ENCODE measurements at places on chromosomes 2 and 18. TPM values are rescaled to one million over a fixed set of nuclear protein-coding genes. Genes with fewer than 3 reads are reported as not detected.

GRCh38 chr2:156192468-156192867 is 140.1 kb downstream of the NR4A2 start:
- DNase-seq, result no peak

GRCh38 chr2:173672573-173673340 is 292.4 kb downstream of the SP3 start:
- DNase-seq, result no peak

DNA sequence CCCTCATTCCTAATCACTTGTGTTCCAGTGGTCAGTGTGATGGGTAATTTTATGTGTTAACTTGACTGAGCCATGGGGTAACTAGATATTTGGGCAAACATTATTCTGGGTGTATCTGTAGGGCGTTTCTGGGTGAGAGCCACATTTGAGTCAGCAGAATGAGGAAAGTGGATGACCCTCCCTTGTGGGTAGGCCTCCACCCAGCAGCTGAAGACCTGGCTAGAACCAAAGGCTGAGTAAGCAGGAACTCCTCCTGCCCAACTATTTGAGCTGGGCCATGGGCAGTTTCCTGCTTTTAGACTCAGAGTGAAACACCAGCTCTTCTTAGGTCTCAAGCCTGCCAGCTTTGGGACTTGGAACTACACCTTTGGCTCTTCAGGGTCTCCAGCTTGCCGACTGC is 141.8 kb downstream of the ACKR3 start:
- no peak for DNase-seq

DNA sequence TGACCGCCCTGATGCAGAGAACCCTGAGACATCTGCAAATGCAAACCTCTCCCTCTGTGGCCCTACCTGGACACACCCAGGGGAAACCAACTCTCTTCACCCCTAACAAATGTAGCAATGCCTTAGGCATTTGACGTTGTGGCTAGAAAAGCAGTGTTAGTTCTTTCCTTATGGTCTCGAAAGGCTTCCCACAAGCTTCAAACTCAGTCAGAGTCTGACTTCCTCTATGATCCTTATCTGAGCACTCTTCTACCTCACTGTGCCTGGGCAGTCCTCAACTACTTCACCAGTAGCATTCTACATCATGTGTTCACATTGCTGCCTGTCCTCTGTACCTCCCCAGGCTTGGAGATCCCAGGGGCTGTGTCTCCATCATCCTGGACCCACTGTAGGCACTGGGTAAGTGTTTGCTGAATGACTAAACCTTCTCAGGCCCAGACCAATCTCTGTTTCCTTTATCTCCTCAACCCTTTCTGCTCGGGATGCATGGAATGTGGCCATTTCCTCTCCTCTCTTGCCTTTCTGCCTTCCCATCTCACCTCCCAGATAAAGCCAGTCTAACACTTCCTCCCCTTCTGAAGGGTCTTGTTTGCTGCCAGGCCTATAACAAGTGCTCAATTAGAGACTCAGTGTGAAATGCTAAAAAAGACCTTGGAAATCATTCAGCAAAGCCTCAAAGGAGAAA is 91.7 kb upstream of the ACAA2 start:
- DNase-seq, result no peak

The FBXO48 gene
- 1.3 TPM for total RNA-seq

- DNase-seq, result no peak
These were observed 79.3 kb upstream of the ATP8B1 start for GRCh38 chr18:57882465-57882864.

GRCh38 chr2:112708968-112709367 is 11.9 kb upstream of the NT5DC4 start:
- no peak for DNase-seq

DNA sequence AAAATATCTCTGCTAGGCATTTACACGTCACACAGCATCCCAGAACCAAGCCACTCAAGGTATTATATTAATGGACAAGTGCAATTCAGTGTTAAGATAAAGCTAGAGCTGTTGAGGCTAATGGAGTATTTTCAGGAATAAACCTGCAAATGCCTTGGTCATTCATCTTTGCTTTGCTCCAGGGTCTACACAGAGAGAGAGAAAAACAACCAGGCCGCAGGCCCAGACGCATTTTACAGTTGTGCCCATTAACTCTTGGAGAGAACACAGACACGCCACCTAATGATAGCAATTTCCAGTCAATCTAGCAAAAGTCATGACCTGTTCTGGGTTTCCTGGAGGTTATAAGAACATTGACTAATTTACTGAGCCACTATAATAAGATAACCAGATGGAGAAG is 829.3 kb downstream of the LRRTM4 start:
- no peak for DNase-seq

- DNase-seq, result no peak
These were observed 129.2 kb downstream of the IKZF2 start for GRCh38 chr2:213021971-213022899.

GRCh38 chr2:45029215-45029614 is 20.0 kb upstream of the SIX2 start:
- DNase-seq, result no peak

DNA sequence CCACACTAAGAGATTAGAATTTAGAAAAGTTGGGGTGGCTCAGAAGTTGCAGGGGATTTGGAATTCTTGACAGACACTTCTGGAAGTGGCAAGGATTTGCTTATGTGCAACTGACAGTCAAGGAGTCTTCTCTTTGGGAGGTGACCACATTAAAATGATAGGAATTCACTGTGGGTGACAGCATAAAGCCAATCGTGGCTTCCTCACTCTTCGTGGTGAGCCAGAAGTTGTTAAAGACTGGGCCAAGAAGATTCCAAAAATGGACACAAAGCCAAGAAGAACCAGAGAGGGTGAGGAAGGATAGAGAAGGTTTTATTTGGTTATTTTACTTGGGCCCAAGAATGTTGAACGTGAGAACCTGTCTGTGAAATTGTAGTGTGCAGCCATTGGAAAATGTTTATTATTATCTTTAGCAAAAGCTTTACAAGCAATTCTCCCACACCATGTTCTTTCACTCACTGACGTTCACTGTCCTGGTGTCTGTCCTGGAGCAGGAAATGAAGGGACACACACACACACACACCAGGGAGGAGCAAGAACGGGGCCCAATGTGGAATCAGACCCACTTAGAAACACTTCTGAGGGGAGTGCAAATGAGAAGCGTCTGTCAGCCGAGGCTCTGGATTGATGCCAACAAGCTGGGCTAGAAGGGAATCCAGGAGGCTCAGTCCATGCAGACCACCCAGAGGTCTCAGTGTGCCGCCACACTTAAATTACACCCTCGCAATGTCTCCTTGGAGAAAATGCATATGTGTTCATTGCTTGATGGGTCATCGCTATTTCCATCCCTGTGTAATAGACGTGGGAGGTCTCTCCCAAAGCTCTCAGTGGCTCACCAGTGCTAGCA is 37.2 kb downstream of the STEAP3 start:
- no peak for DNase-seq

- DNase-seq, result no peak
These were observed 228.6 kb upstream of the DOK6 start for GRCh38 chr18:69172046-69172445.

- DNase-seq, result no peak
These were observed 60.6 kb upstream of the ATP8B1 start for GRCh38 chr18:57863706-57864105.

DNA sequence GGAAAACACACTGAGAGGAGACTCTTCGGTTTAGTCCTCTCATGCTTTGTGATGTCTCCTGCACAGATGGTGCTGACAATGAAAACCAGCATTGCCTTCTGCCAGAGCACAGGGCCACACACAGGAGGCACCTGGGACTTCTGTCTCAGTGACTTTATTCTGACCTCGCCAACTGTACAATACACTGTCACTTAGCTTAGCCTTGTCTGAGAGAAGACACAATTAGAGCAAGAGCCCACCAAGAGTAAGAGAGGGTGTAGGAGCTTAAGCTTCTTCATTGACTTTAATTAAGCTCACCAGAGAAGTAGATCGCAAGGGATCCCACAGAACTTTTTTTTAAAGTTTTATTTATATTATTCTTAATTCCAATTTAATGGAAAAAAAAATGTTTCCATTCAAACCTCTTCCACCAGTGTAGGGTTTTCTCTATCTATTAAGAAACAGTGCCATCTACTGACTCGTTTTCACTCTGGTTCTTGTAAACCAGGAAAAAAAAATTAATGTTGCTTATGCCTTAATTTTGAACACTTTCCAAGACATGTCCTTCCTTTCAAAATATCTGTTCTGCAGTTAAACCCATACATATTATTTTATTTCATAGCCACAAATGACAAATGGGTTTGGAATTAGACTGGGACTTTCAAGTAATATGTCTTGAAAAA is 42.4 kb upstream of the DDX18 start:
- no peak for DNase-seq

GRCh38 chr2:106991866-106992265 is 105.9 kb upstream of the ST6GAL2 start:
- DNase-seq, result no peak

DNA sequence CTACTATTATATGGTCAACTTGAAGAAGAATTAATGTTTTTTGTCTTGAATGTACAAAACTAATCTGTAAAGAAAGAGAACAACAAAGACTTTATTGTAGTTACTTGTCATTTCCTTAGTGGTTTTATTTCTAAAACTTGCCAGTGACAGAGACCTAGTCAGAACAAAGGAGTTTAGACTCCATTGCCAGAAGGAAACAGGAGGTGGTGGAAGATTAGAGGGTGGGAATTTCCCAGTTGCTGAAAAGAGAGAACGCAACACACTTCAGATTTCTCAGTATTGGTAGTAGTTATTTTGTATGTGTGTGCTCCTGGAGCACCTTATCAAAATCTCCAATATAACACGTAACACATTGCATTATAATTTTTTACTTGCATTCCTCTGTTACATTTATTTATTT is 81.4 kb downstream of the CDCA7 start:
- no peak for DNase-seq

DNA sequence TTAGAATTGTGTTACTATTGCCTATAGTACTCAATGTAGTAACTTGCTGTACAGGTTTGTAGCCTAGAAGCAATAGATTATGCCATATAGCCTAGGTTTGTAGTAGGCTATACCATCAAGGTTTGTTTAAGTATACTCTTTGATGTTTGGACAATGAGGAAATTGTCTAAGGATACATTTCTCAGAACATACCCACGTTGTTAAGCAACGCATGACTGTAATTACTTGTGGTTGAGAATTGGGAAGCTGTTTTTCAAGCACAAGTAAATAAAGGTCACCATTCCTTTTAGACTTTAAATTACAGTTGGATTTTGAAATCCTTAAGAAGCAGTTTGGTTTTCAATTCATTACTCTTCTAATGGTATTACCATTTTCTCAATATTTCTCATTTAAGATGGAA is 89.8 kb upstream of the KCNH7 start:
- DNase-seq, result no peak

The ABCG5 gene
- total RNA-seq, result not detected

- no peak for DNase-seq
These were observed 734.2 kb upstream of the CHAC2 start for GRCh38 chr2:53033411-53033810.

GRCh38 chr2:191629001-191629453 is 48.9 kb upstream of the NABP1 start:
- no peak for DNase-seq

The LINC00305 gene
- not detected for total RNA-seq
